ENCODE measurements at places on chromosomes 12 and 14.
A peak's percentile ranks its signal among the peaks of the same experiment; 100 is the strongest.

DNA sequence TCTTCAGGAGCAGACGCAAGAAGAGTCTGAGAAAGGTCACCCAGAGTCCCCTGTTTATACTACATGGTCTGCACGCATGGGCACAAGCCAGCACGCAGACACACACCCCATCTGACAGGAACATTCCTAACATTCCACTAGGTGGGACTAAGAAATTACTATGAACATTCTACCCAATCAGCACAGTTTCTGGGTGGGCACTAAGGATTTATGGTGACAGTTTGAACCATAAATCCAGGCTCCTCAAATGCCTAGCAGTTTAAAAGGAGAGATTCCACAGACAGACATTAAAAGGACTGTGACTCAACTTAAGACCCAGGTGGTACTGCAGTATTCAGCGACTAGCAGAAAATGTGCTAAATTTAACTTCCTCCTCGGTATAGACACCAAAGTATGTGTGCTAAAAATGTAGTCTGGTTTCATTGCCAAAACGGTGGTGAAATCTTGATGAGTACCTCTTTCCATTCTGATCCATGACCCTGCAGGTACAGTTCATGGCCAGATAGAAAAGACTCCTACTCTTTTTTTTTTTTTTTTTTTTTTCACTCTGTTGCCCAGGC is 16.2 kb downstream of the ABHD4 start:
- DNase-seq, result peak; percentile 99

DNA sequence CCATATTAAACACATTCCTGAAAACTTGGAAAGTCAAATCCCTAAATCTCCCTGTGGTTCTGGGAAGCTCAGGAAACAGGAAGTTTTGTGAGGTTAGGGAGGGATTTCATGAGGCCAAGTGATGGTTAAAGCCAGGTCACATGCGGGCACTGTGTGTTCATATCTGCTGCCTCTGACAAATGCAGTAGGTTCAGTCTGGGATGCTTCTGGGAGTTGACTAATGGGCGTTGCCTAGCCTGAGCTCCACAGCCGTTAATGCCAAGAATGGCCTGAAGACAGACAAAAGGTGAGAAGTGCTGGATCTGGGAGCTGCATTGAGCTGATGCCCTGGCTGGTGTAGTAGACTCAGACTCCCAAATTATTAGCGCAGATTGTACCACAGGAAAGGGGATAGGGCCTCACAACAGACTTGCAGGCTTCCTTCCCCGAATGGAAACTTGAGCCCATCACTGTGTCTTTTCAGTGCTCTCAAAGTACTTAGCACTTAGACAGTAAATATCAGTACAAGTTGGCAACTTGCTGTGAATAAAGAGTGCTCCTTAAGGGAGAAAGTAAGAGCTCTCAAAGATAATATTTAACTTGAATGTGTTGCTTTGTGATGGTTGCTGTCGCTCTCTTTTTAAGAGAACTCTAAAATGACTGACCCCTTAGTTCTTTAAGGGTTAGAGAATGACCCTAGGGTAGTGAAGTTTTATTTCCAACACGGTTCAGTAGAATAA is 17.3 kb downstream of the GSG1 start:
- DNase-seq, result no peak

GRCh38 chr14:104732931-104733681 is 9.1 kb downstream of the ADSS1 start:
- DNase-seq, result no peak

GRCh38 chr12:94994312-94994711 is 9.2 kb downstream of the NDUFA12 start:
- DNase-seq, result peak; percentile 63

DNA sequence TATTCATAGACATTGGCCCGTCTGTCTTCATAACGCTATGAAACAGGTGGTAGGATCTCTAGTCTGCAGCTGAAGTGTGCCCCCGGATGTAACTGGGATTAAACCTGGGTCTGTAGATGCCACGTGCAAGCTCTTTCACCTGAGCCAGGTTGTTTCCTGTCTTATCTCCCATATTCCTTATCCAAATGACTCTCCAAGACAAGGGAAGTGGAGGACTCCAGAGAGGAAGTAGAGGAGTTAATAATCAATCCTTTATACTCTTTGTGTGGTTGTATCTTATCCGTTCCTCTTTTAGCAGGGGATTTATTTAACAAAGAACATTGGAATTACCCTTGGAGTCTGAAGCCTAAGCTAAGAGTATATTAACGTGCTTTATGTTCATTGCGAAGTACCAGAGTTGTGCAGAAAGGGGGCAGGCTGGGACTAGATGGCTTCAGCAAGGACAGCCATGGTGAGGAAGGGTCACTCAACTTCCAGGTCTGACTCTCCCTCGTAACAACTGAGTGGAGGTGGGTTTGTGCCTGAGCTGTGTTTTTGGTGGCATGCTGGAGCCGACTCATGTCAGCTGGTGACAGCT is 82.8 kb downstream of the RIN3 start:
- no peak for DNase-seq

DNA sequence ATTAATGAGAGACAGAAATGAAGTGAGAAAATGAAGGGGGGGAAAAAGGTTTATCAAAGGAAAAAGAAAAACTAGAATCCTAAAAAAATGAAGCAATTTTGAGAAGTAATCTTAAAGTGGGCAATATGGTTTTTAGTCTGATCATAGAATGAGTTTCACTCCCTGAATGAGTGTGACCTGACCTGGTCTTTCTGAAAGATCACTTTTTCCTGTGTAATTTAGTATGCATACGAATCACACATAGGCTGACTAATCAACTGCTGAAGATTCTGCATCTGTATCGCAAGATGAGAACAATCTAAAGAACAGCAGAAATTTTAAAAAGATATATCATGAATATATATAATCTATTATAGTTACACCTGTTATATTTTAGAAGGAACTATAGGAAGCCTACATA is 11.3 kb downstream of the GNPTAB start:
- DNase-seq, result no peak

- no peak for DNase-seq
Measured at GRCh38 chr12:13945641-13946040, 35.8 kb downstream of the GRIN2B start.

- no peak for DNase-seq
Measured at GRCh38 chr14:23638414-23639047, 2.4 kb downstream of the DHRS2 start.

- DNase-seq, result no peak
Measured at GRCh38 chr14:89384023-89384422, 33.0 kb downstream of the FOXN3 start.

DNA sequence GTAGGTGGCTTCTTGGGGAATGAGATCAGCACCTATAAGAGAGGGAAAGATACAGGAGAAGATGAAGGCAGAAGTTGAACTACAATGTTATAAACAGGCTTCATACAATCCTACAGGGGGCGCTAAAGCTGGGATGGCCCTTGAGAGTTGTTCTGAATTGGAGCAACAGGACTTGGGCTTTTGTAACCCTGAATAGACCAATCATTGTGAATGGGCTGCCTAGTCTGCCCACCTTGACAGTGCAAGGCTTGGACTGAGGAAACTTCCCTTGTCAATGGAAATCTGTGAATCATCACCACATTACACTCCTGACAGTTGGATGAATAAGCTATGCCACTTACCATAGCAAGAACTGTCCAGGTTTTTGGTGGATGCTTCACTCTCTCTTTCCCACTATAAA is 306.1 kb downstream of the KCNC2 start:
- DNase-seq, result peak; percentile 3
